CD4-positive, alpha-beta T cell treated with Interleukin-2 at 100 ng/mL for 4 hours (primary cell): ENCODE measurements at places on chromosomes 2 and 18.

GRCh38 chr2:207422380-207422779 lies 107.4 kb upstream of the CREB1 start:
- DNase-seq, result no peak

DNA sequence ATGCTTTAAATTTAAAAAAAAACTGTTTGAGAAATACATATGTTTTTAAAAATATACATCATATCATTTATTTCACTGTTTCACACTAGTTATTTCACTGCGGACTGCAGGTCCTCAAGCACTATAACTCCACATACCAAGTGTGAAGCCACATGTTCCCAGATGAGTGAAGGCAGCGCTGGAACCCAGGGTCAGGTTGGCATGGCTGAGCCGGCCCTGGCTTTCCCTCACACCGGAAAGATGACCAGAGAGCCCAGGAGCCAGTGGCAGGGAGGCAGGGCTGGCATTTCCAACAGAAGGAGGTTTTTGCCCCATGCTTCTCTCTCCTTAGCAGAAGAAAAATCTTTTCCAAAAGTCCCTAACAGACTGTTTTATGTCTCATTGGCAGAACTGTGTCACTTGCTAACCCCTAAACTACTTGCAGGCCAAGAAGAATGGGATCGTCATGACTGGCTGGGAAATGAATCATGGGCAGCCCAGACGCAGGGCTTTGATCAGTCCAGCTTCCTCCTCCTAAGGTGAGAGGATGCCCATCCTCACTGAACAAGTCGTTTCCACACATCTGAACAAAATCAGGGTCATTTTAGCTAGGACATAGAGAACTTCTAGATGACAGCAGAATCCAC lies 287.6 kb upstream of the HNRNPA3 start:
- DNase-seq, result no peak

GRCh38 chr2:96760986-96761832 lies 507 bp downstream of the CNNM4 start:
- DNase-seq, result no peak

DNA sequence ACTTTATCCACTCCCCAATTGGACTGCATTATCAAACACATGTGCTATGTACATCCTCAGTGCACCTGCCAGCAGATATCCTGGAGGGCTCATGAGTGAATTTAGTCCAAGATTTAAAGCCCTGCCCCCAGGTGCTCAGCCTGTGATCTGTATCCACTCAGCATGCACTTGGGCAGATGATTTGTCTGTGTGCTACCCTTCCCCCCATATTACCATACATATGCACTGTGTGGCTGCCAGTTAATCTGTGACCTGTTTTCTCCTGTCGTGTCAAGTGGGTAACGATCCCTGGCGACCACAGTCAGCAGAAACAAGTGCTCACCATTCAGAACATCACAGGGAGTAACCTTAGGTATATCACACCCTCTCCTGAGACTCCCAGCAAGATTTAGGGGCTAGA lies 10.2 kb downstream of the NAGK start:
- no peak for DNase-seq

GRCh38 chr2:195648787-195649186 lies 8.2 kb upstream of the SLC39A10 start:
- peak; percentile 27 for DNase-seq

DNA sequence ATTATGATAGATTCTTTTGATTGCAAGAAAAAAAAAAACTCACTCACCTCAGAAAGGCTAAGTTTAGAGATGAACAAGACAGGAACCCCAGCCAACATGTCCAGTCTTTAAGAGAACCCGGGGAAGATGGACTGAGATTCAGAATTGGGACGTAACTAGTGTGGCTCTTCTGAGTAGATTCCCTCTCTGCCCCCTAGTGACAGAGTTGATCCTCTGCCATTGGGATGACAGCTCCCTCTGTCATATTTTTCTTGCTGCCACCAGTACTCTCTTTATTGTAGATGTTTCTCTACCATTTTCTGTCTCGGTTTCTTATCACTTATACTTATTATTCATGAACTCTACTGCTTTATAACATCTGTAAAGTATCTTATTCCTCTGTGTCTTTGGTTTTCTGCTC lies 77.7 kb downstream of the GULP1 start:
- DNase-seq, result no peak

- DNase-seq, result no peak
Observed at GRCh38 chr2:10193851-10194820, 71.6 kb downstream of the RRM2 start.

- no peak for DNase-seq
Observed at GRCh38 chr2:147824620-147825019, 20.2 kb upstream of the ACVR2A start.

GRCh38 chr2:33019796-33020195 lies 73.0 kb downstream of the LTBP1 start:
- DNase-seq, result no peak

GRCh38 chr2:25304826-25305596 lies 36.7 kb downstream of the DNMT3A start:
- no peak for DNase-seq

DNA sequence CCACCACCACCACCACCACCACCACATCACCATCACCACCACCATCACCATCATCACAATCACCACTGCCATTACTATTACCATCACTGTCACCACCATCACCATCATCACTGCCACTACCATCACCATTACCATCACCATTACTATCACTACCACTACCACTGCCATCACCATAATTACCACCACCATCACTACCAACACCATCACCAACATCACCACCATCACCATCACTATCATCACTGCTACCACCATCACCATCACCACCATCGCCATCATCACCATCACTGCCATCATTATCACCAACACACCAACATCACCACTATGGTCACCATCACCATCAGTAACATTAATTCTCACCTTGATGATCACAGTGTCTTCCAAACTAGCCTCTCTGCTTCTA lies 291.4 kb downstream of the TGIF1 start:
- DNase-seq, result no peak

- DNase-seq, result no peak
Observed at GRCh38 chr18:36580874-36581750, 247.7 kb downstream of the TPGS2 start.

- no peak for DNase-seq
Observed at GRCh38 chr2:70496819-70497218, 56.8 kb downstream of the TGFA start.

- DNase-seq, result no peak
Observed at GRCh38 chr18:23134780-23135549, at the start of gene CABLES1. TSS of gene CABLES1 (plus strand) at chr18:23135485. CDS start at chr18:23135763, 278 bp downstream.

- DNase-seq, result no peak
Observed at GRCh38 chr2:113376913-113377445, 60.5 kb upstream of the ZNG1B start.

DNA sequence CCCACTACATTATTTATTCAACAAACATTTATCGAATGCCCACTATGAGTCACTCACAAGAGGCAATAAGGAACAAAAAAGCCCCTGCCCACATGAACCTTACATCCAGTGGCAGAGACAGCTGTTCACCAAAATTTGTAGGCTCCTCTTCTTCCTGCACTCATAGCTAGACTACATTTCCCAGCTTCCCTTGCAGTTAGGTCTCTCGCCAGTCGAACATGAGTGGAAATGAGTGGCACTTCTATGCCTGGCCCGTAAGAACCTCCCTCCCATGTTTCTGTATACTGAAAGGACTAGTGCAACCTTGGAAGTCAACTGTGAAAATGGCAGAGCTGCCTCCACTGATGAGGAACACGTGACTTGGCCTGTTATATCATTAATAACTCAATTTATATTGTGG lies 19.4 kb upstream of the NCOA1 start:
- DNase-seq, result no peak

DNA sequence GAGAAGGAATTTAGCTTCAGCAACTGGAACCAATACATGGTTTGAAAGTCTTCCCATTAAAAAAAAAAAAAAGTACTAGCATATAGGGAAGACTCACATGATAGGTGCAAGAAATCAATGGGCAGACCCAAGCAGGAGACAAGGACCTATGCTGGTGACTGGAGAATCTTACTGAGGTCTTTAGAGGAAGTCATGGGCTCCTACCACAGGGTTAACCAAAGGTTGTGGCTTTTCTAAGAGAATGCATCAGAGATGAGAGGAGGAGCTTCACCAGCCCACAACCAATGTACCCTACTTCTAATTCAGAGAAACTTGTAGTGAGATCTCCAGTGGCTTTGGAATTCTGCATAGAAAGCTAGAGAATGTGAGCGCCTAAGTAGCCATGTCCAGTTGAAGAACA lies 207.4 kb downstream of the NCKAP5 start:
- no peak for DNase-seq

- DNase-seq, result no peak
Observed at GRCh38 chr18:10286580-10287150, 167.8 kb upstream of the APCDD1 start.
